CD8-positive, alpha-beta memory T cell (primary cell): ENCODE measurements at places on chromosomes 2 and 18. TPM values are rescaled to one million over a fixed set of nuclear protein-coding genes. Genes with fewer than 3 reads are reported as not detected.

GRCh38 chr18:48641981-48642380 lies 103.2 kb downstream of the CTIF start:
- no peak overlapping the region for H3K27ac ChIP-seq
- no peak for DNase-seq
- H3K4me1 ChIP-seq: no peaks in the 10 kb centered on the region
- no peaks in the 10 kb centered on the region for H3K27me3 ChIP-seq
- H3K36me3 ChIP-seq: no peaks in the 10 kb centered on the region

DNA sequence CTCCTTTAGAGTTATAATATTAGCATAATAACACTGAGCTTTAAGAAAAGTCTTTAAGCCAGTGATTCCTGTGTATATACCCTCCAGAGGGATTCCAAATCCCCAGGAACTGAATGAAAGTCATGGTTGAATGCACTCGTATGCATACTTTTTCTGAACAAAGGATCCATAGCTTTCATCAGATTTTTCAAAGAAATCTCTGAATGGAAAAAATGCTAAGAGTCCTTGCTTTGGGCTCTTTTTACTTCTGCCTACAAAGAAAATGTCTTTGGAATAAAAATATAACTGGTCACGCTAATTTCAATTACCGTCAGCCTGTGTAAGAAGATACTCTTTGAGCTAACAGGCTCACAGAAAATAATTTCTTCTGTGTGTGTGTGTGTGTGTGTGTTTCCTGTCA lies 939.5 kb downstream of the ERBB4 start:
- no peak overlapping the region for H3K4me3 ChIP-seq
- H3K36me3 ChIP-seq: no peaks in the 10 kb centered on the region
- H3K27me3 ChIP-seq: no peaks in the 10 kb centered on the region
- DNase-seq: no peak
- H3K27ac ChIP-seq: no peak overlapping the region
- H3K4me1 ChIP-seq: no peaks in the 10 kb centered on the region

DNA sequence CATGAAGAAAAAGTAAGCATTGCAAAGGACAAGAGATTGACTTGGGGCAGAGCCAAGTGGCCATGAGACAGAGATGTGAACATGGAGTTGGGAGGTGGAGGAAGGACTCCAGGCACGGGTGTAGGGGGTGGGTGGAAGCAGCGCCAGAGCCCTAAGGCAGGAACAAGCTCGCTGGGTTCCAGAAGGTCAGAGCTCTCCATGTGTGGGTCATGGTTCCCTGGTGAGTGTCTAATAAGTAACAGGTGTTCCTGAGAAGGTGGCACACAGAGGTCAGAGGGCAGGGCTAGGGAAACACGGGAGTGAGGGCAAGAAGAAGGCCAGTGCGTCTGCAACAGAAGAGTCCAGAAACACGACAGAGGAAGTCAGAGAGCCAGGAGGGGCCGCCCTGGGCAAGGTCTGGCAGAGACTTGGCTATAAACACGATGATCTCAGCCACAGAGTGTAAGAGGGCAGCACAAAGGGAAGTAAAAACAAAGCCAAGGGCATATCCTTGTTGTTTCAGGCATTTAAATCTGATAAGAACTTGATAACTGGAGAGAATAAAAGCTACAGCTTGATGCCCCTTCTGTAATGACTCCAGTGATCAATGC lies 260.8 kb downstream of the TGIF1 start:
- no peaks in the 10 kb centered on the region for H3K4me1 ChIP-seq
- H3K27ac ChIP-seq: no peak overlapping the region
- H3K36me3 ChIP-seq: no peaks in the 10 kb centered on the region

C1QL2 gene
- not detected for total RNA-seq

LAMA3 gene
- not detected for total RNA-seq

GRCh38 chr2:218081063-218081462 lies 12.0 kb downstream of the RUFY4 start:
- H3K27me3 ChIP-seq: no peaks in the 10 kb centered on the region
- H3K4me1 ChIP-seq: no peaks in the 10 kb centered on the region
- no peak for DNase-seq
- no peak overlapping the region for H3K4me3 ChIP-seq
- no peak overlapping the region for H3K27ac ChIP-seq

GRCh38 chr2:217171874-217172273 lies 312.0 kb upstream of the TNP1 start:
- H3K4me1 ChIP-seq: no peaks in the 10 kb centered on the region
- H3K4me3 ChIP-seq: no peak overlapping the region
- H3K27ac ChIP-seq: no peak overlapping the region
- H3K36me3 ChIP-seq: no peaks in the 10 kb centered on the region
- H3K27me3 ChIP-seq: no peaks in the 10 kb centered on the region

- H3K27me3 ChIP-seq: no peaks in the 10 kb centered on the region
- H3K4me3 ChIP-seq: no peak overlapping the region
- no peaks in the 10 kb centered on the region for H3K36me3 ChIP-seq
- H3K4me1 ChIP-seq: no peaks in the 10 kb centered on the region
- no peak for DNase-seq
These were observed 466.4 kb downstream of the MEIS1 start for GRCh38 chr2:66901344-66901743.

DNA sequence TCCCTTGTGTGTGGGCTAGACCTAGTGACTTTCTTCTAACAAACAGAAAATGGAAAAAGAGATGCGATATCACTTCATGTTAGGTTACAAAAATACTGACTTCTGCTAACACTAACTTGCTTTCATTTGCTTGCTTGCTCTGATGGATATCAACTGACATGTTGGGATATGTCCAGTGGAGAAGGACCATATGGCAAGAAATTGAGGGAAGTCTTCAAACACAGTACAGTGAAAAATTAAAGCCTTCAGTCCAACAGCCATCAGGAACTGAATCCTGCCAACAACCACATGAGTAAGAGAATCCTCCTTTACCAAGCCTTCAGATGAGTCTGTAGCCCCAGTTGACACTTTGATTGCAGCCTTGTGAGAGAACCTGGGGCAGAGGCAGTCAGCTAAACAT lies 143.9 kb downstream of the MAIP1 start:
- H3K4me3 ChIP-seq: no peak overlapping the region
- no peaks in the 10 kb centered on the region for H3K4me1 ChIP-seq
- DNase-seq: no peak
- H3K27me3 ChIP-seq: no peaks in the 10 kb centered on the region

GRCh38 chr2:1731963-1732768 lies 12.1 kb downstream of the PXDN start:
- H3K4me3 ChIP-seq: no peak overlapping the region
- no peak for DNase-seq
- no peaks in the 10 kb centered on the region for H3K36me3 ChIP-seq
- H3K27ac ChIP-seq: no peak overlapping the region
- H3K27me3 ChIP-seq: no peaks in the 10 kb centered on the region
- no peaks in the 10 kb centered on the region for H3K4me1 ChIP-seq

DNA sequence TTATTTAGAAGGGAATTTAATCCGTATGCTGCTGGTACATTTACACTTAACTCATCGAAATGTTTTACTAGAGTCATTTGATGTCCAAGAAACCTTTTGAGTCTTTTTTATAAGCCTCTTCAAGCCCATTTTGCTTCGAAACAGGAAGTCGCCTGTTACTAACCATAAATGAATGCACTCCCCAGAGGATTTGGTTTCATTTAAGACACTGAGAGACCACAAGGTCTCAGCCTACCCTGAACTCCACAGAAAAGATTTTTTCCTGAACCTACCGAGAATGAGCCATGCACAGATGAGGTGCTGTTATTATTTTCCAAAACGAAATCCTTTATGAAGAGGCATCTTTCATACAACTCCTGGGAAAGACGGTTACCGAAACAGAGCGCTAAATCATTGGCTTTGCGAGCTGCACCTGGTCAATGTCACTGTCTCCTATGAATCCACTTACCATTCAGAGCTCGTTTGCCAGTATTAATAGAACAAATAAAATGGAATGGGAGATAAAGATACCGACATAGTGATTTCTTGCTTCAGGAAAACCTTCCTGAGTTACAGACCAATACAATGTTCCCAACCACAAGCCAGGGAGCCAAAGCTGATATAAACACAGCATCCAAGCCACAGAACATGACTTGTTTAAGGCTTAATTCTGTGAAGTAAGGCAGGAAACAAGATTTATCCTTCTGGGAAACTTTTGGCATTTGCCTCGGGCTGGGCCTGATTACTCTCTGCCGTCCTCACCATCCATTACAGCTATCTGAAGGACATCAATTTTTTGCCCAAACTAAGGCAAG lies 382.1 kb downstream of the OSR1 start:
- no peak for DNase-seq
- H3K27me3 ChIP-seq: no peaks in the 10 kb centered on the region
- H3K4me1 ChIP-seq: no peaks in the 10 kb centered on the region
- no peak overlapping the region for H3K27ac ChIP-seq
- H3K4me3 ChIP-seq: no peak overlapping the region

GRCh38 chr2:237312021-237312755 lies 101.8 kb downstream of the COL6A3 start:
- DNase-seq: no peak
- H3K4me3 ChIP-seq: no peak overlapping the region
- H3K27ac ChIP-seq: no peak overlapping the region
- H3K4me1 ChIP-seq: no peaks in the 10 kb centered on the region
- H3K36me3 ChIP-seq: no peaks in the 10 kb centered on the region

DNA sequence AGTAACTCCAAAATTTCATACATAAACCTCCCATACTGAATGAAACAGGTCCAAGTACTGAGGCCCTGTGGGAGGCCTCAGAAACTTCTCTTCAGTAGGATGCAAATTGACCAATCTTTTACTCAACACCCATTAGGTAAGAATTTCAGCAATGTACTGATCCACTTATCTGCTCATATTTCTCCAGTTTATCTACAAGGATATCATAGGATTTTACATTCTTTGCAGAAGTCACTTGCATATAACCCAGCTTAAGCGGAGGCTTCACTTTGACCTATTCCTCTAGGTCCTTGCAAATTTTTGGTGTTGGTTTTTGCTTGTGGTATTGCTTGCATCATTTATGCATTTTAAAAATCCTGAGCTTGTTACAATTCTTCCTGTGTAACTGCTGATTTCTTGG lies 28.8 kb upstream of the SLC3A1 start:
- H3K4me3 ChIP-seq: no peak overlapping the region
- no peaks in the 10 kb centered on the region for H3K36me3 ChIP-seq
- no peak overlapping the region for H3K27ac ChIP-seq
- H3K27me3 ChIP-seq: no peaks in the 10 kb centered on the region
- DNase-seq: no peak

GRCh38 chr2:181523756-181524155 lies 66.6 kb downstream of the ITGA4 start:
- peaks cover 55% of the 10 kb centered on the region for H3K36me3 ChIP-seq
- no peak overlapping the region for H3K4me3 ChIP-seq
- no peaks in the 10 kb centered on the region for H3K4me1 ChIP-seq

DNA sequence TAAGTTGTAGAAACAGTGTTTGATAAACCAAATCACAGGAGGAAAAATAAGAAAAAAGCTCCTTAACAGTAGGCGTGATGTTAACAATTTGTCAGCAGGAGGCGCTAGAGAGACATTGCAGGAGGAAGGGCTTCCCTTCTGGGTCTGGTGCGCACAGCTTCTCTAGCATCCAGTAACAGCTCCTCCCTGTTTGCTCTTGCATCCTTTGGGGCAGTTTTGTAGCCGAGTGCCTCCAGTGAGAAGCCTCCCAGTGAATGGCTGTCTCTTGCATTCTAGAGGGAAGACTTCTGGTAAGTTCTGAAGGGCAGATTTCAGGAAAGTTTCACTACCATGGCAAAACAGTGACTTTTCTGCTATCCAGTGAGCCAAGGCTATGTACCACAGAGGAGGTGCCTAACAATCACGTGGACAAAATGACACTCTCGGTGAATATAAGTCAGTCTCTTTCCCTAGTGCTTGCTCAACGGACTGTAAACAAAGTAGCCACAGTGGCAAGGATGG lies 9.5 kb upstream of the ZNF396 start:
- H3K4me3 ChIP-seq: no peak overlapping the region
- H3K36me3 ChIP-seq: no peaks in the 10 kb centered on the region
- no peaks in the 10 kb centered on the region for H3K27me3 ChIP-seq

FAM110C gene
- total RNA-seq: 0.44 TPM

GRCh38 chr2:136255648-136256461 lies 137.9 kb upstream of the CXCR4 start:
- H3K4me3 ChIP-seq: no peak overlapping the region
- no peak for DNase-seq
- no peak overlapping the region for H3K27ac ChIP-seq
- H3K4me1 ChIP-seq: peaks cover 10% of the 10 kb centered on the region

DNA sequence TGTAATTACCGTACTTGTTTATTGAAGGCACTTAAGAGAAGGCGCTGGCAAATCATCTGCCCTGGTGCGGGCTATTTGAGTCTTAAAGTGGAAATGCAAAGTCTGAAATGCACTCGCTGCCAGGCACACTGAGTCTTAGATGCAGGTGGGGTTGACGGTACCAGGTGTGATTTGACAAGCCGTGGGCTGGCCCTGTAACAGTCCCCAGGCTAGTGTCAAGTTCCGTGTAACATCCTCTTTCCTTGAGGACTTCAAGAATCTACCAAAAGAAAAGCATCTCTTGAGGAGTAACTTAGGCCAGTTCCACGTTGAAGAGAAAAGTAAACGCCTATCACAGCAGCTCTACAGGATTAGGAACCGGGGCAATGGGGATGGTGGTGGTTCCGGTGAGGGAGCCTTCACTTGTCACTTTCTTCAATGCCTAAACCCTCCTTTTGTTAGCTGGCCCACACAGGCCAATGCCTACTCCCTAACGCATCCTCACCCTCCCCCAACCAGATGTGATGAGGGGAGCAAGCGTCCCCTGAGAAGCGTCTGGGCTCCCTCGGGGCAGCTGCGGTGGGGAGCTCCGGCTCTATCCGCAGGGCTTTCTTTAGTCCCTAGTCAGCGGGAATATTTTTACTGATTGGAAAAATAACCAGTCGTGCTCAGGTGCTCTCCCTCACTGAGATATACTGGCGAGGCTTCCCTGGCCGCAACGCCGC lies 1.5 kb upstream of the UGP2 start:
- peak overlapping the region; percentile 97 for H3K4me3 ChIP-seq
- peaks cover 36% of the 10 kb centered on the region for H3K4me1 ChIP-seq
- no peaks in the 10 kb centered on the region for H3K36me3 ChIP-seq
- DNase-seq: no peak

GRCh38 chr2:46257476-46257875 lies 39.7 kb upstream of the EPAS1 start:
- H3K27ac ChIP-seq: no peak overlapping the region
- no peak overlapping the region for H3K4me3 ChIP-seq
- DNase-seq: no peak
- no peaks in the 10 kb centered on the region for H3K27me3 ChIP-seq

IL18RAP gene
- total RNA-seq: 4.9 TPM

GRCh38 chr2:9247177-9247576 lies 40.6 kb downstream of the ASAP2 start:
- no peaks in the 10 kb centered on the region for H3K4me1 ChIP-seq
- DNase-seq: no peak
- H3K27me3 ChIP-seq: peaks cover 3% of the 10 kb centered on the region
- H3K27ac ChIP-seq: no peak overlapping the region
- no peaks in the 10 kb centered on the region for H3K36me3 ChIP-seq

DNA sequence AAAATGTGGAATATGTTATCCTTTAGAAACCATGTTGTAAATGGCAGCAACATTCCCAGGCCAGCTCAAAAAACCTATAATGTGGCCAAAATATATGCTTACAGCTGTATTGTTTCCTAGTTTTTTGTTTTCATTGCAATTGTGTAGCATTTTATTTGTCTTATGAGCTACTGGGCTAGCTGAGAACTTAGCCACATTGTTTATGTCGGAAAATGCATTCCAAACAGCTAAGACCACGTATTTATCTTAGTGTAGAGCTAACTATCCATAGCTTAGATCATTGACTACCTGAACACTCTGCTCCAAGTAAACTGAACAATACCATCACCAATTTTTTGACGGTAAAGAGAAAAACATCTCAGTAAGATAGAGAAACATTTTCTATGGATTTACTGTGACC lies 38.4 kb downstream of the METAP1D start:
- DNase-seq: no peak
- no peak overlapping the region for H3K4me3 ChIP-seq
- no peaks in the 10 kb centered on the region for H3K4me1 ChIP-seq
